HFFc6 (cell line): ENCODE measurements at places on chromosomes 7 and 10. TPM values are rescaled to one million over a fixed set of nuclear protein-coding genes. Genes with fewer than 3 reads are reported as not detected.

SCART1 gene
- 0.97 and 1.0 TPM in 2 replicates for total RNA-seq

SNX10 gene
- not detected in 3 replicates for total RNA-seq

ABCB4 gene
- total RNA-seq: not detected in 3 replicates

EN2 gene
- not detected in 3 replicates for total RNA-seq

- no peak overlapping the region for H3K4me3 ChIP-seq
- H3K36me3 ChIP-seq: no peaks in the 10 kb centered on the region
- H3K27ac ChIP-seq: no peak overlapping the region
These were observed 82.8 kb upstream of the PPP2R2D start for GRCh38 chr10:131817866-131818509.

- H3K36me3 ChIP-seq: no peaks in the 10 kb centered on the region
- no peak overlapping the region for H3K4me3 ChIP-seq
- H3K4me1 ChIP-seq: no peaks in the 10 kb centered on the region
- no peak overlapping the region for H3K27ac ChIP-seq
- H3K27me3 ChIP-seq: peaks cover 11% of the 10 kb centered on the region
These were observed 138.8 kb downstream of the OAT start for GRCh38 chr10:124279882-124280281.

DNA sequence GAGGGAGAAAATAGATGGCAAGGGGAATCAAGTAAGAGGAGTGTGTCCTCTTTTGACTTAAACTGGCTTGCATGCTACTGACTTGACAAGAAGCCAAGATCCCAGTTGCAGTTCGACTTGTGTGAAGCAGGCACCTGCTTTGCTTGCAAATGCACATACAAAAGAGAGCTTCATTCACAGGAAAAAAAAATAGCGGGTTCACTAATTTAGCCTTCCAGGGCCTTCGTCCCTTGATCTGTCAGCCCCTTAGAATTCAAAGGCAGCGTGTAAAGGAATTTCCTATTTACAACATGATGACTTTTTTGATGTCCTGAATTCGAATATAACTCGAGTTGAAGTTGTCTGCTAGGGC is 192.1 kb downstream of the CELF2 start:
- H3K4me1 ChIP-seq: no peaks in the 10 kb centered on the region; the same call in 1 of the 2 replicates
- H3K36me3 ChIP-seq: no peaks in the 10 kb centered on the region
- no peaks in the 10 kb centered on the region for H3K27me3 ChIP-seq
- no peak overlapping the region; the same call in 1 of the 2 replicates for H3K4me3 ChIP-seq
- H3K27ac ChIP-seq: no peak overlapping the region
- DNase-seq: no peak
